ENCODE measurements at places on chromosomes 5 and 9.
A peak's percentile ranks its signal among the peaks of the same experiment; 100 is the strongest.

GRCh38 chr5:127827451-127827850 is 124.3 kb downstream of the CCDC192 start:
- no peak for DNase-seq

DNA sequence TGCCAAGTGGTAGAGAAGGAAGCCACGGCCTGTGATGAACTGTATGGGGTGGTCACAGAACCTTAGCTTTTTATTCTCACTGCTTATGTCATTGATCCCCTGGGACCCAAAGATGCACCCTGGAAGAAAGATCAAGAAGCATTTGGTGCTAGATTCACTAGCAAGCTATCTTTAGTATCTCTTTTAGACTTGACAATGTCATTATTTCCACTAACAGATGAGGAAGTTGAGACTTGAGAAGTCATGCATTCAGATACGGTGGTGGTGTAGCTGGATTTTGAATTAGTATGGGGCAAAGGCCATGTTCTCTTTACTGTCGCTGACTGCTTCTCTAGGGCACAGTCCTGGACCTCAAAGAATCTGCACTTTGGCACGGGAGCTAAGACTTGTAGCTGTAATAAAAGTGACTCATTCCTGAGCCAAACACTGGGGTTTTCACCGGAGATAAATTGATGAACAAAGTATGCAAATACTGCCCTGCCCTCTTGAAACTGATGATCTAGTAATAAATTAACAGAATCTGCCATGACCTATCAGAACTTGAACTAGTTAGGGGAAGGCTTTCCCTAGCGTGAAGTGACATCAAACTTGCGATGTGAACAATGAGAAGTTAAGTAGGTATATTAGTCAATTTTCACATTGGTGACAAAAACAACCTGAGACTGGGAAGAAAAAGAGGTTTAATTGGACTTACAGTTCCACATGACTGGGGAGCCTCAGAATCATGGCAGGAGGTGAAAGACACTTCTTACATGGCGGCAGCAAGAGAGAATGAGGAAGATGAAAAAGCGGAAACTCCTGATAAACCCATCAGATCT is 5.4 kb downstream of the GDA start:
- DNase-seq, result no peak

DNA sequence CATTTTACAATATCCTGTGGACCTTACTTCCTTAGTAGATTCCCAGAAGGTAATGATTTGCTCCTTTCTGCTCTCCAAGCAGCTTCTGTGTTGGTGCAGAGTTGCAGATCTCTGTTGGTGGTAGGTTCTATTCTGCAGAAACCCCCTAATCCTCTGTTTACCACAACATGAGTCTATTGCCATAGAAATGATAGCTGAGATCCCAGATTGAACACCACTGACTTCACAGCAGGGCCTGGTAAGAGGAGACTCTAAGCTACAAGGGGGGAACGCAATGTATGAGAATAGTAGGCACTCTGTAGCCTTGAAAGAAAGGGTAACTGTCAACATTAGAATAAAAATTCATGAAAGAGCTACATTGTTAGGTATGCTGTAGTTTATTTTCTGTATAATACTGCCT is 59.5 kb downstream of the MUSK start:
- DNase-seq, result no peak

- DNase-seq, result no peak
Measured at GRCh38 chr5:18052569-18052968, 418.3 kb downstream of the TAF11L14 start.

- no peak for DNase-seq
Measured at GRCh38 chr5:35237580-35238376, 7.5 kb upstream of the PRLR start.

- DNase-seq, result no peak
Measured at GRCh38 chr9:133285252-133285775, 10.3 kb upstream of the ABO start.

DNA sequence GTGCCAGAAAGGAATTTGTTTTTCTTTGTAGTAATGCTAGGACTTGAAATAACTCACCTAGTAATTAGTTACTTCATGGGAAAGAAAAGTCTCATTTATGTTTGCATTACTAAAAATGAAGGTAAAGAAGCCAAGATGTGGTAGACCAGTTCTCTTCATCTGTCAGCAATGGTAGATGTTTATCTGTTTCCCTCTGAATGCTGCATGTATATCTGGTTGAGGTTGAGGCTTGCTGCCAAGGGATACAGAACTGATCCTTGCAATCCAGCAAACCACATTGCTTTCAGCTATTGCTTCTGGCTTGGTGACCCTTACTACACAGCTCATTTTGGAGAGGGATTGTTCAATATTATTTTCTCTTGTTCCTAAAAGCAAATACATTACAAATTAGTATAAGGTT is 73.6 kb downstream of the ZNF474 start:
- no peak for DNase-seq

DNA sequence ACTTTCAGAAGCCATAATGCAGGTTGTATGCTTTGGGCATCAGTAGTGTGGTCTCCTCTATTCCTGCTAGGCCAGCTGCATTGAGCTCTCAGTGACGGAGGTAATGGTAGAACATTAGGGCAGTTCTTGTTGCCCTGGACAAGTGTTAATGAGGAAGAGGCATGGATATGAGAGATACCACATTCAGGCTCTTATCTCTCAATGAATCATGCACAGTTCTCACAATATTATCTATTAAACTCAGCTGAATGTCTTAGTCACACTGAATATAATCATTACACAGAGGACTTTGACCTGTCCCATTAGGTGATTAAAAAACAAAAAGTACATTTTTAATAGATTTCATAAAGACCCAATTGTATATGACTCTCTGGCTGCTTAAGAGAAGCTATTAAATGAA is 76.6 kb upstream of the SSBP2 start:
- DNase-seq, result no peak

- DNase-seq, result peak; percentile 55
Measured at GRCh38 chr5:79236362-79236969, 535 bp downstream of the JMY start.

DNA sequence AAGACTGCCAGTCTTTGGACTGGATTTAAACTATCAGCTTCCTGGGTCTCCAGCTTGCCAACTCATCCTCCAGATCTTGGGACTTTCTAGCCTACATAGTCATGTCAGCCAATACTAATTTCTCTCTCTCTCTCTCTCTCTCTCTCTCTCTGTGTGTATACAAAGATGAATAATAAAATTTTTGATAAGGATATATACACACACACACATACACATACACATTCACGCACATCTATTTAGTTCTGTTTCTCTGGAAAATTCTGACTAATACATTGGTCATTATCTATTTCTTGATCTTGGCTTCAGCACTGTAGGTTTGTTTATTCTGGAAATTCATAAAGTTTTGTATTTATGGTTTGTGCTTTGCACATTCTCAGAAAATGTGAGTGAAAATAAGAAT is 1606.2 kb upstream of the NUDT12 start:
- no peak for DNase-seq

DNA sequence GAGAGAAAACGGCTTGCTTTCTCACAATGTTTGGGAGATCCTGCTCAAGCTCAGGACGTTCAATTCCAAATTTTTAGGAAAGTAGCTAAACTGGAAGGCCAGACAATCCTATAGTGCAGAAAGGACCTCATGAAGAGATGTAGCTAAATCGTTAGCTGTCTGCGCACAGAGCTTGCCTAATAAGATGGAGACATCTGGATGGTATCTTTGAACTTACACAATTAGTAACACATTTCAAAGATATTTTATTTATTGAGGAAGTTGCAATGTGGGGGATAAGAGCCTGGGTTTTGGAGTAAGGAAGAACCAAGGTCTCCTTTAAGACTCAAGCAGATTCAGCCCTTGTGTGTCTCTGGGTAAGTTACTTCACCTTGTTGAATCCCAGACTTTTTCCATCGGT is 28.6 kb upstream of the RAB14 start:
- no peak for DNase-seq

- DNase-seq, result no peak
Measured at GRCh38 chr5:18920966-18921365, 1067.0 kb downstream of the CDH18 start.

- no peak for DNase-seq
Measured at GRCh38 chr9:71001780-71002386, 119.5 kb downstream of the TRPM3 start.

DNA sequence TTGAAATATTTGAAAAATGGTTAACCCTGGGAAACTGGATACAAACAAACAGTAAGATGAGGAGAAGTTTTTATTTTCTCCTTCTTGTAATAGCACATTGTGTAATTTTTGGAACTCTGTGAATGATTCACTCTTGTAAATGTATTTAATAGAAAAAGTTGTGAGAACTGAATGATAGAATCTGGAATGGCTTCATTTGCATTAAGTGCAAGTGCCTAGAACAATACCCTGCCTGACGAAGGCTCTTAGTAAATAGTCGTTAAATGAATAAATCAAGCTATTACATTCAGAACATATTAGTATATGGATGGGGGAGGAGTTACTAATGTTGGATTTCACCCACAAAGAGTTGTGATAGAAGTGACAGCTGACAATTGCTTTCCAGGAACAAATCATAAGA is 442.5 kb downstream of the EFNA5 start:
- no peak for DNase-seq

- DNase-seq, result no peak
Measured at GRCh38 chr9:8855046-8855445, 1055.5 kb upstream of the DMAC1 start.

DNA sequence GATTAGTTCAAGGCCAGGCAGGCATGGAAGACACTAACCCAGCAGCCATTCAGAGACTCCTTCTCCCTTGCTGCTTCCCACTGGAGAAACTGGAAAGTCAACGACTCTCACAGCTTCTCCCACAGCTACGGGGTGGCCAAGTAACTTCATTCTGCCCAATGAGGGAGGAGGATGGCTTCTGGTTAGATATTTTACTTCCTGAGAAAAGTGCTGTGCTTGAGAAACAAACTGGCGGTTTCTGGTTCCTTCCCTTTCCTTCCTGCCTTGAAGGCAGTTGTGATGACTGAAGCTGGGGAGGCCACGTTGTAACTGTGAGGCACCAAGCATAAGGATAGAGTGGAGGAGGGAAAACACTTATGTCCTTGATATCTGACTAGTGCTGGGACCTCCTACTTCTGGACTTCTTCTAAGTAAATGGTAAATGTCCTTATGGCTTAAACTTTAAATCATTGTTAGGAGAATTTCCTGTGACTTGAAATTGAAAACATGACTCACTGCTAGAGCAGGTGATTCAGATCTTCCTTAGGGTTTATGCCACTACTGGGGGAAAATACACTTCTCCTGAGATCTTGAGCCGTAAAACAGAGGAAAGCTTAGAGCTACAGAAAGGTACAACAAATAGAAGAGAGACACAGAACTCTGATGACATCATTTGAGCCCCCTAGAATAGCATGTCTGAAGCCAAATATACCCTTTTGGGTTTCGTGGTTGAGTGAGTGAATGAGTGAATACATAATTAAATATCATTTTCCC is 3.1 kb upstream of the GNPDA1 start:
- DNase-seq, result peak; percentile 73

DNA sequence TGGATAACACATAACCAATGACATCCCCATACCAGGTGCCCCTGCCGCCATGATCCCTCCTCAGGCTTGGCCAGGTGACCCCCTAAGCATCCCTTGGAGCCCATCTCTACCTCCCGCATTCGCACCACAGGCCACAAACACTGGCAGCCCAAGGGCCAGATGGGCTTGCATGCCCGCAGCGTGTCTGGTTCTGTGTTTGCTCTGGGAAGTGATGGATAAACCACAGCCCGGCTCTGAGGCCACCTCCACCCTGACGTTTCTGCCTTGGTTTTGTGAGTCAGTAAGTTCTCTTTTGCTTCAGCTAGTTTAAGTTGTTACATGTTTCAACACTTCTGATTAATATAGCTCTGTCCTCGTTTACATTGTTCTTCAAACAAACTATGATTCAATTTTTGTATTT is 172.4 kb upstream of the PHYKPL start:
- no peak for DNase-seq

GRCh38 chr5:171486613-171487012 is 67.2 kb downstream of the FGF18 start:
- DNase-seq, result no peak

DNA sequence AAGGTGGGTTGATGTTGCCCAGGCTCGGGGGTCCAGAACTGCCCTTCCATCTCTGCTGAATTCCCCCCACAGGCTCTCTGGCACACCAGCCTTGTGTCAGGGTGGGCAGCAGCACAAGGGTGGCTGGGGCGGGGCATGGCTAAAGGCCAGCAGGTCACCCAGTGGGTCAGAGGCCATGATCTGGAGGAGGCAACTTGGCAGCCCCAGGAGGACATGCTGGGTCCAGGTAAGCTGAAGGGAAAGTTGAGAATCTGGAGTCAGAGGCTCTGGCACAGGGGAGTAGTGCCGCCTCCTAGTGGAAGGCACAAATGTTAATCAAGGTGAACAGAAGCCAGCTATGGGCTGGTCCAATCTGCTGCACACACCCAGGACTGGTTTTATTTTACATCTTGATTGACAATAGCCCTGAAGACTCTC is 6.2 kb downstream of the TMEM8B start:
- no peak for DNase-seq

GRCh38 chr5:124581738-124582560 is 164.5 kb downstream of the ZNF608 start:
- no peak for DNase-seq

DNA sequence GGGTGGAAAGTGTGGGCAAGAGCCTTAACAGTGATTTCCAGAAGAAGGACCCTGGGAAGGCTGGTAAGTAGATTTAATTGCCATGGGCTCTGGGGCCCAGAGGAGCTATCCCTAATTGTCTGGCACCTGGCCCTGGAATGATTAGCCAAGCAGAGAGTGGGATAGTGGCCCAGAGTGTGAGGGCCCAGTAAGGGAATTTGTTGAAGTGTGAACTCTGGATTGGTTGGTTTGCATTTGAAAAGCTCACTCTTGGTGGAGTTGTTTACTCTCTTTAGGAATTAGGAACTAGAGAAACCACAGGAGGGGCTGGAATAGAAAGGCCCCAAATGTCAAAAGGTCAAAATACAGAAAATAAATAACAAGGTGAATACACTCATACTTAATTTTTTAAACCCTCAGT is 207.1 kb downstream of the GABRG2 start:
- DNase-seq, result no peak

DNA sequence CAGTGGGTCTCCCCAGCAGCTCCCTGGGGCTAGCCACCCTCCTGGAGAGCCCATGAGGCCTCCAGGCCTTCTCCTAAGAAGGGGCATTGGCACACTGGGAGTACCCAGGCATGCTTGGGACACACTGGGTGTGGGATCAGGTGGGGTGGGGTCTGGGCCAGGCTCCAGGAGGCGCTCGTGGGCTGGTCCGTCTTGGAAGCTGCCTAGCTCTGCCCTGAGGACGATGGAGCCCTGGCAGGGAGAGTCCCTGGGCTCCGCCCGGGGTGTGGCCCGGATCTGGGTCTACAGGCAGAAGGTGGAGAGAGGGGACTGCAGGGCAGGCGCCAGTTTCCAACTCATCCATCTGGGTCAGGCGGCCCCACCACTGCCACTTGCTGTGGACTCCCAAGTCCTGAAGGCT is 2.4 kb downstream of the PRRX2 start:
- DNase-seq, result no peak
